Lower lobe of right lung (tissue), 2 donors: ENCODE measurements at places on chromosomes 12 and 14. TPM values are rescaled to one million over a fixed set of nuclear protein-coding genes. Genes with fewer than 3 reads are reported as not detected.

ANKRD9 gene
- total RNA-seq = 19.5 TPM

NTS gene
- total RNA-seq = 2.3 TPM

C12orf43 gene
- total RNA-seq = 12.3 TPM

SRRM4 gene
- not detected for total RNA-seq

PPP1R1A gene
- not detected for total RNA-seq

NINJ2 gene
- total RNA-seq = 18.1 TPM

PLCZ1 gene
- total RNA-seq = not detected

DNA sequence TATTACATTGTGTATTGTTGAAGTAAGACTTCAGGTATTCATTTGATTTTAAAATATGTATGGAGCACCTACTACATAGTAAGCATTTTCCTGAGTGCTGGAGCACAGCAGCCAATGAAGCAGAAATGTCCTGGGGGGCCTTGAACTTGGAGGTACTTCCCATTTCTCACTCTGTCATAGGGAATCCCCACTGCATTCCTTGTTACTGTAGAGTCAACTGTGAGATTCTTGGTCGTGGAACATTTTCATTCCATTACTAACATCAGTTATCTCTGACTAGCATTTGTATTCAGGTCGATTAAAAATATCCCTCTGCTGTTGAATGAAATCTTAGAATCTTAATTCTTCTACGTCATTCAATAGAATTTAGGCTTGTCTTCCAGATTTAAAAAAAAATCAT, 66.7 kb downstream of the PDE3A start:
- no peak overlapping the region for H3K27ac ChIP-seq
- DNase-seq = no peak
- H3K27me3 ChIP-seq = no peaks in the 10 kb centered on the region

GRCh38 chr12:93061473-93062419, 132.7 kb upstream of the EEA1 start:
- H3K36me3 ChIP-seq = no peaks in the 10 kb centered on the region
- H3K27me3 ChIP-seq = no peaks in the 10 kb centered on the region
- DNase-seq = no peak
- H3K4me3 ChIP-seq = no peak overlapping the region

DNA sequence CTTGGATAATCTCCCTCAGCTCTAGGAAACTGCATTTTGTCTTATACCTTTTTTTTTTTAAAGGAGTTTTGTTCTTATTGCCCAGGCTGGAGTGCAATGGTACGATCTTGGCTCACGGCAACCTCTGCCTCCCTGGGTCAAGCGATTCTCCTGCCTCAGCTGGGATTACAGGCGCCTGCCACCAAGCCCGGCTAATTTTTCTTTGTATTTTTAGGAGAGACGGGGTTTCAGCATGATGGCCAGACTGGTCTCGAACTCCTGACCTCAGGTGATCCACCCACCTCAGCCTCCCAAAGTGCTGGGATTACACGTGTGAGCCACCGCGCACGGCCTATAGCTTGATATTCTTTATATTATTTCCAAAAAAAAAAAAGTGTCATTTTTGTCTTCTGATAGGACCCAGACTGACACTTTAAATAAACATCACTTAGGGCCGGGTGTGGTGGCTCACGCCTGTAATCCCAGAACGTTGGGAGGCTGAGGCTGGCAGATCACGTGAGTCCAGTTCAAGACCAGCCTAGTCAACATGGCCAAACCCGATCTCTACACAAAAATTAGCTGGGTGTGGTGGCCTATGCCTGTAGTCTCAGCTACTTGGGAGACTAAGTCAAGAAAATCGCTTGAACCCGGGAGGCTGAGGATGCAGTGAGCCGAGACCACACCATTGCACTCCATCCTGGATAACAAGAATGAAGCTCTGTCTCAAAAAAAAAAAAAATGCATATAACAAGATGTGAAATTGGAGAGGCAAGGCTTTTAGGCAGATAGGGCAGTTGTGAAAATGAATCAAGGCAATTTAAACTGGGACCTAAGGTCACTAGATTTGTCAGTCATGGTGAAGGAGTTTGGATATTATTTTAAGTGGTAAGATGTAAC, 18.4 kb downstream of the SLC2A3 start:
- H3K27me3 ChIP-seq = no peaks in the 10 kb centered on the region
- no peak overlapping the region for H3K4me3 ChIP-seq
- DNase-seq = no peak

- DNase-seq = no peak
- H3K27me3 ChIP-seq = no peaks in the 10 kb centered on the region
- H3K36me3 ChIP-seq = no peaks in the 10 kb centered on the region
- H3K27ac ChIP-seq = no peak overlapping the region
- H3K4me1 ChIP-seq = no peaks in the 10 kb centered on the region
Measured at GRCh38 chr14:93156693-93157369, 27.9 kb downstream of the MOAP1 start.

- H3K27ac ChIP-seq = no peak overlapping the region
- H3K27me3 ChIP-seq = no peaks in the 10 kb centered on the region
- no peak for DNase-seq
- H3K4me1 ChIP-seq = no peaks in the 10 kb centered on the region
Measured at GRCh38 chr12:15928346-15928745, 17.2 kb downstream of the DERA start.

- H3K4me1 ChIP-seq = no peaks in the 10 kb centered on the region
- no peak overlapping the region for H3K4me3 ChIP-seq
- no peaks in the 10 kb centered on the region for H3K36me3 ChIP-seq
- H3K27ac ChIP-seq = peak overlapping the region; percentile 32
- H3K27me3 ChIP-seq = no peaks in the 10 kb centered on the region
- no peak for DNase-seq
Measured at GRCh38 chr12:91327131-91327530, 144.5 kb upstream of the DCN start.

DNA sequence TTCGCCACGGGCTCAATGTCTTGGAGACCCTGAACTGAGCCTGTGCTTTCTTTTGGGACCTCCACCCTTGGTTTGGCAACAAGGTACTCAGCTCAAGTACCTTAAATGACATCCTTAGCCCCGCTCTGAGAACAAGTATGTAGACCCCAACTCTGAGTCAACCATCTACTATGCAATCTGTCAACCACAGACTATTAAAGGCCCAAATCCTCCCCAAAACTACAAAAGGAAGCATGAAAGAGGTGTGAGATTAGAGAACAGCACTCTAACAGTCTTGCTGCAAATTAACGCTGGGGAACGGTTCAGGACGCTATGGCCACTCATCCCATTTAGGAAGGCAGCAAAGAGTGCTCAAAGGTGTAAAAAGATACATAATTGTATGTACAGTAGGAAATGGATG, 52.1 kb downstream of the CCDC88C start:
- no peaks in the 10 kb centered on the region for H3K36me3 ChIP-seq
- no peak overlapping the region for H3K4me3 ChIP-seq
- peaks cover 83% of the 10 kb centered on the region for H3K4me1 ChIP-seq
- no peak overlapping the region for H3K27ac ChIP-seq
- no peaks in the 10 kb centered on the region for H3K27me3 ChIP-seq

DNA sequence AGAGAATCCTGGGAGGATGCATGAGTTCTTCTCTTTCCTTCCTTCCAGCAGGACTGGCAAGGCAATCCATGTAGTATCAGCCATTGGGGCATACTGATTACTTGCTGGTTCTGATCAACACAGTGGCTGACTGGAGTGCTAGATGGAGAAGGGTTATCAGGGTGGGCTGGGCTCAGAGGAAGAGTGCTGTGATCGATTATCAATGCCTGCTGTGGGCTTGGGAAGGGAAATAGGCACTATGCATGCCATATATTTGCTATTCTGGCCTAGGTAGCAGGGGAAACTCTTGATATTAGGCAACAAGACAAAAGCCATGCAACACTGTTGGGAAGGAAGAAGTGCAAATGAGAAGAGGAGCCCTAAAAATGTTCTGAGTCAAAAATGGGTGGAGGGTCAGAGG, 45.8 kb downstream of the HRK start:
- no peak overlapping the region for H3K27ac ChIP-seq
- H3K4me3 ChIP-seq = no peak overlapping the region
- no peaks in the 10 kb centered on the region for H3K36me3 ChIP-seq
- H3K27me3 ChIP-seq = no peaks in the 10 kb centered on the region
- no peaks in the 10 kb centered on the region for H3K4me1 ChIP-seq

- H3K27me3 ChIP-seq = no peaks in the 10 kb centered on the region
- no peak overlapping the region for H3K27ac ChIP-seq
- no peak for DNase-seq
- no peak overlapping the region for H3K4me3 ChIP-seq
- H3K36me3 ChIP-seq = no peaks in the 10 kb centered on the region
Measured at GRCh38 chr12:7448099-7448498, 4.1 kb upstream of the CD163L1 start.

DNA sequence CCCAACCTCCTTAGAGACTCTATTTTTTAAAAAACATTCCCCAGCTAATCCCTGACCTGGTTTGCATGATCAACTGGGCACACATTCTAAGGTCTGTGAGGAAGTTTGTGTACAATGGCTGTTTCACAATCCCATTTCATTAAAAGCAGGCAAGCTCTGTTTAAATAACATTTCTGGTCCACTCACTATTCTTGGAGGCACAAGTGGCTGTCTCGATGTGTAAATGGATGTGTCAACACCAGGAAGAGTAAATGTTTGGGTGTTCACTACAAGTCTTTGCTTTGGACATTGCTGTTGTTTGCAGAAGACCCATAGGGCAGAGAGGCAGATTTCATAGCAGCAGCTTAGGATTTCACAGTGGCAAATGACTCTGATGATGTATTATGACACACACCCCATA, 98.3 kb downstream of the PDZRN4 start:
- H3K36me3 ChIP-seq = no peaks in the 10 kb centered on the region
- DNase-seq = no peak
- H3K4me3 ChIP-seq = no peak overlapping the region

DNA sequence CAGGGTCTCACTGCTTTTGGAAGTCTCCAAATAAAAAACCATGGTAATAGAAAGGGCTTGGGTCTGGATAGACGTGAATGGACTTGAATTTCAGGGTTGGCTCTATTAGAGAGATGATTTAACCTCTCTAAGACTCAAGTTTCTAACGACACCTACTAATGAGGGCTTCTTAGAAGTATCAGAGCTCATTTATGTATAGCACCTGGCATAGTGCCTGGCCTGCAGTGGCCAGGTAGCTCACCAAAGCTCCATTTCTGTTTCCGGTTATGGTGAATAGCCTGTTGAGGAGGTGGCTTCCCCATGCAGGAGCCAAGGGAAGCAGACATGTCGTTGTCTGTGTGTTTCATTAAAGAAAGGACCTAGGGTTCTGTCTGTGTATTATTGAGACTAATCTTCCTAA, 108.6 kb downstream of the ETV6 start:
- peak overlapping the region; percentile 50 for H3K27ac ChIP-seq
- H3K4me1 ChIP-seq = peaks cover 41% of the 10 kb centered on the region
- no peak for DNase-seq
- H3K4me3 ChIP-seq = no peak overlapping the region
- H3K36me3 ChIP-seq = peaks cover 36% of the 10 kb centered on the region

DNA sequence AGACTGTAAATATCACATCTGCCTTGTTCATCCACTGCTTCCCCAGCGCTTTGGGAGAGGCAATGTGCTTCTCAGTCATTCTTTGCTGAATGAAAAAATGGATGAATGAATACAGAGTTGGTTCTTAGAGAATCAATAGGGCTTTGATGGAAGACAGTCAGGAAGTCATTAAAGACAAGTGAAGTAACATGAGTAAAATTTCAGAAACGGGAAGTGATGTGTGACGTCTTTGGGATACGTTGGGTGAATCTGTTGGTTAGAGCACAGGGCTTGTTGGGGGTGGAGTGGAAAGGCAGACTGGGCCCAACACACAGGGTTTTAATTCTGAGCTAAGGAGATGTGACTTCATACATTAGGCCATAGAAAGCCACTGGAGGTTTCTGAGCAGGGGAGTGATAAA, 39.0 kb upstream of the NRXN3 start:
- no peaks in the 10 kb centered on the region for H3K36me3 ChIP-seq
- no peaks in the 10 kb centered on the region for H3K27me3 ChIP-seq
- H3K4me3 ChIP-seq = no peak overlapping the region
- no peak for DNase-seq
- H3K4me1 ChIP-seq = no peaks in the 10 kb centered on the region
- no peak overlapping the region for H3K27ac ChIP-seq

DNA sequence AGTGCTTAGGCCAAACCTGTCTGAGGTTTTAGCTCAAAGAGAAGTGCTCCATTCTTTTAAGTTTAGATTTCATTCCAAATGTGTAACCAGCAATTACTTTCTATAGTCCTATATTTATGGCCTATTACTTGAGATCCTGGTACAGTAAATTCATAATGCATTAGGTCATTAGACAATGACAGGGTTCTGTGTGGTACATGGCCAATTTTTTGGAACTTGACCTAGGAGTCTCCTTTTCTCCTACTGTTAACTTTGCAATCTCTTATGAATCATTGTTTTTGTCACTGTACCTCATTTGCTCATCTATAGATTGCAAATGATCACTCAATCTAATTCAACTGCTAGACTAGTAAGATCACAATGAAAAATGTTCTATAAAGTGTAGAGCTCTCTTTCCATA, 136.7 kb downstream of the PDE3A start:
- no peaks in the 10 kb centered on the region for H3K4me1 ChIP-seq
- H3K4me3 ChIP-seq = no peak overlapping the region
- no peak overlapping the region for H3K27ac ChIP-seq
- no peaks in the 10 kb centered on the region for H3K36me3 ChIP-seq

- no peak overlapping the region for H3K27ac ChIP-seq
- no peaks in the 10 kb centered on the region for H3K36me3 ChIP-seq
- peaks cover 30% of the 10 kb centered on the region for H3K27me3 ChIP-seq
- H3K4me3 ChIP-seq = peak overlapping the region; percentile 17
- H3K4me1 ChIP-seq = no peaks in the 10 kb centered on the region
- no peak for DNase-seq
Measured at GRCh38 chr14:99118046-99118721, 153.8 kb downstream of the BCL11B start.

DNA sequence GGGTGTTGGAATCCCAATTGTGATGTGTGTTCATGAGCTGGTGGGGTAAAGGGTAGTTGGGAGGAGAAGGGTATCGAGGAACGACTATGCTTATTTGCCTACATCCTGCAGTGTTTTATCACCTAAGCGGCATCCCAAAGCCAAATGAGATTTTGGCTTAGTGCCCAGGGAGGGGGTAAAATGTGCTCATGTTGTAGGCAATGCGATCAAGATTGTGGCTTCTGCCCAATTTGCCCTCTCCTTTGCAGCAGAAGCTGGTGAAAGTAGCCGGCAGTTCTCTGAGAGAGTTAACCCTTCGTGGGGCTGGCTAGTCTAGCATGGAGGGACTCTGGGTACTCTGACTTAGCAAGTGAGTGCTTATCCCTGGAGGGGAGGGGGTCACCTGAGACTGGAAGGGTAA, 753 bp downstream of the RPH3A start:
- no peaks in the 10 kb centered on the region for H3K36me3 ChIP-seq
- DNase-seq = no peak
- peaks cover 21% of the 10 kb centered on the region for H3K27me3 ChIP-seq
- no peak overlapping the region for H3K4me3 ChIP-seq
- H3K27ac ChIP-seq = no peak overlapping the region

- H3K36me3 ChIP-seq = no peaks in the 10 kb centered on the region
- no peaks in the 10 kb centered on the region for H3K27me3 ChIP-seq
- H3K4me1 ChIP-seq = no peaks in the 10 kb centered on the region
- no peak overlapping the region for H3K27ac ChIP-seq
Measured at GRCh38 chr12:114186241-114187002, 219.5 kb downstream of the TBX5 start.

DNA sequence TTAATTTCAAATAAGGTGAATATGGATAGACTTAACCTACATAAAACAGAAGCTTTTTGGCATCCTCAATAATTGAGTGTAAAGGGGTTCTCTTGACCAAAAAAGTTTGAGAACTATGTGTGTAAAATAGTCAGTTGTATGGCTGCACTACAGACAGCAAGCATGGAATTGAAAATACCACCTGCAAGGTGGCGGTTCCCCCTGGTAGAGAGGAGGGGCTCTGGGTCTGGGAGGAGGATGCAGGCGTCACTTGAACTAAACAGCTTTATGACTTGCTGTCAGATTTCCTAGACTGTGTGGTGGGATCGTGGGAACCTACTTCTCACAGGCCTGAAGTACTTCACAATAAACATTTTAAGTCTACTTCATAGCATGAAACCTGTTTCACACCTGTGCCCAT, 6.3 kb downstream of the EVL start:
- no peak overlapping the region for H3K27ac ChIP-seq
- H3K27me3 ChIP-seq = no peaks in the 10 kb centered on the region
- no peak for DNase-seq
- peaks cover 73% of the 10 kb centered on the region for H3K4me1 ChIP-seq
